ENCODE measurements at places on chromosomes 12 and 14.

DNA sequence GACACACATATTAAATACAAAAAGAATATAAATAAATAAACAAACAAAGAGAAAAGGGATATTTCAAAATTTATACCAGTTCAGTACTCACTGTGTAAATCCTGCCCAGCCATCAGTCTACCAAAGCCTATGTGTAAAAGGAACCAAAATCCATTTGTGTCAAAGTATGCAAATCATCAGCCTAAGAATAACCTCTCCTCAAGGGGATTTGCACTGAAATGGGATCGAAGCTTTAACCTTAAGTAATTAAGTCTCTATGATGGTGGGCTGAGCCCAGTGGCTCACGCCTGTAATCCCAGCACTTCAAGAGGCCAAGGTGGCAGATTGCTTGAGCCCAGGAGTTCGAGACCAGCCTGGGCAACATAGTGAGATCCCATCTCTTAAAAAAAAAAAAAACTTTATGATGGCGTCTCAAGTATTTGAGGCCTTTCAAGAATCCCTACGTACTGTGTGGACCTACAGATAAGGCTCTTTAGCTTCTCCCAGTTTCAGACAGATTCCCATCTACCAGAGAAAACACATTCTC lies 57.8 kb upstream of the METAP2 start:
- no peak for DNase-seq

DNA sequence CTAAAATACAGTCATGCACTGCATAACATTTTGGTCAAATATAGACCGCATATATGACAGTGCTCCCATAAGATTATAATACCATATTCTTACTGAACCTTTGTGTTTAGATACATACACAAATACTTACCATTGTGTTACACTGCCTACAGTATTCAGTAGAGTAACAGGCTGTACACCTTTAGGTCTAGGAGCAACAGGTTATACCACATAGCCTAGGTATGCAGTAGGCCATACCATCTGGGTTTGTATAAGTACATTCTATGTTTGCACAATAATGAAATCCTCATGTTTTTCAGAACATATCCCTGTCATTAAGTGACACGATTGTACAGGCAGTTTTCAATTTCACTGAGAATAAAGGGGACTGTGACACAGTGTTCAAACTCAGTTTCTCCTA lies 22.3 kb downstream of the KDM5A start:
- no peak for DNase-seq

DNA sequence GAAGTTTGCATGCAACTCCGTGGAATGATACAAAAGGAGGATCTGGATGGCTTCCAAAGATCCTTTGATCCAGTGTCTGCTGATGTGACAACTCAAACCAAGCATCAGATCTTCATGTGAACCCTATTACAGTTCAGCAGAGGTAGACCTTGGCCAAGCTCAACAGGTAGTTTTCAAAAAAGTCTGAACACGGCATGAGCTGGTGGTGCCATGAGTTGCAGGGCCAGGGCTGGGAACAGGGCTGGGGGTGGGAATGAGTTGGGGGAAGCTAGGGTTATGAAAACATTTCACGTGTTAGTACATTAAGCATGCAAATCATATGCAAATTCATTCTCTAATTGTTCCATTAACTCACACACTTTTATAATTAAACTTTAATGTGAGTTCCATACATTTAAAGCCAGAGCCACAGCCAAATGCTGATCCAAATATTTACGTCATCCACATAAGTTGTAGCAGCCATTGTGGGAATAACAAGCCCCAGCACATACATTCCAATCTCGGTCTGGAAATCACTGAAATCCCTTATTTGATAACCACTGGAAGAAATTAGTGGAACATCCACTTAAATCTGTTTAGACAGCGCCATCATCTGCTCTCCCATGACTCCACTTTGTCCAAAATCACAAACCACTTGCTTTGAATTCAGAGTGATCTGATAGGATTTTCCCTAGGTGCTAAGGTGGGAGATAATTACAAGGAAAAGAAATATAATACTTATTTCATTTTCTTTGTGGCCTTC lies 158.5 kb downstream of the APAF1 start:
- DNase-seq, result no peak

DNA sequence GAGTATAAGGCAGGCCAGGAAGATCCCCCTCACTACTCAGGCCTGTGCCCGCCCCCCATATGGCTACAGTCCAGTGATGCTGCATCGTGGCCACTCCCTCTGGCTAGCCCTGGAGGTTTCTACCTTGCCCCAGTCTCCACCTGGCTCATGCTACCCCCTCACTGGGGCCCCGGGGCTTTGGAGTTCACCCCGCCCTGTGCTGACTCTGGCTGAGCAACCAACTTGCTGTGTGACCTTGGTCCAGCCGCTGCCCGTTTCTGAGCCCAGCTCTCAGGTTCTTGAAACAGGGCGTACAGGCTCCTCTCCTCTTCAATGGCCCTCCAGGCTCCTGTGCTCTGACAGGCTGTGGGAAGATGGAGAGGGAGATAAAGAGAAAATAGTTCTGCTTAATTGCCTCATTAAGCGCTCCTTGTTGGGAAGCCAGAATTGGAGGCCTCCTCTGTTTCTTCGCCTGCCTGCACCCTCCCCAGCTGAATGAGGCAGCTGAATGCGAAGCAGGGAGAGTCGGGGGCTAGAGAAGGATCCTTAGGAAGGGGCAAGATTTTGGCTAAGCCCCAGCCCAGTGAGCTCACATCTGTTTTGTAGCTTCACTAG lies 138.2 kb upstream of the NCOR2 start:
- DNase-seq, result no peak

DNA sequence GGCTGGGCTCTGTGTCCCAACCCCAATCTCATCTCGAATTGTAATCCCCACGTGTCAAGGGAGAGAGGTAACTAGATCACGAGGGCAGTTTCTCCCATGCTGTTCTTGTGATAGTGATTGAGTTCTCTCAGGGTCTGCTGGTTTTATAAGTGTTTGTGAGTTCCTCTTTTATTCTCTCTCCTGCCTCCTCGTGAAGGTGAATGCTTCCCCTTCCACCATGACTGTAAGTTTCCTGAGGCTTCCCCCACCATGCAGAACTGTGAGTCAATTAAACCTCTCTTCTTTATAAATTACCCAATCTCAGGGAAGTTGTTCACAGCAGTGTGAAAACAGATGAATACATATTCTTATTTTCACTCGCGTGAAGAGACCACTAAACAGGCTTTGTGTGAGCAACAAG lies 148.2 kb downstream of the TMEM30B start:
- no peak for DNase-seq

DNA sequence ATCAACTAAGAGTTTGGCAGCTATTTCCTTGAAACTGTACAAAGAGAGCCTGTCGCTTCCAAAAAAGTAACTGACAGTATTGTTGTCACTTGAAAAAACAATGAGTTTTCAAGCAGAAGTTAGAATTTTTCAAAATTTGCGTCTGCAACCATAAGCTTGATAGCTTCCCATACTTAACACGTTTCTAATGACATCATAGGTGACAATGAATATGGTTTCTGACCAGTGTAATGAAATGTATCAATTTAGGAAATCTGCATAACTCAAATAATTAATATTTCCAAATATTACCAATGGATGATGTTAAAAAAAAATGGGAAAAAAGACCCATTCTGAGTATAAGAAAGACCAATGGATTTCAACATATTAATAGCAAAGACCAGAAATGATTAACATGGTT lies 165.4 kb upstream of the CRY1 start:
- DNase-seq, result no peak

- DNase-seq, result no peak
Observed at GRCh38 chr14:68783408-68784225, 9.2 kb downstream of the ZFP36L1 start.

DNA sequence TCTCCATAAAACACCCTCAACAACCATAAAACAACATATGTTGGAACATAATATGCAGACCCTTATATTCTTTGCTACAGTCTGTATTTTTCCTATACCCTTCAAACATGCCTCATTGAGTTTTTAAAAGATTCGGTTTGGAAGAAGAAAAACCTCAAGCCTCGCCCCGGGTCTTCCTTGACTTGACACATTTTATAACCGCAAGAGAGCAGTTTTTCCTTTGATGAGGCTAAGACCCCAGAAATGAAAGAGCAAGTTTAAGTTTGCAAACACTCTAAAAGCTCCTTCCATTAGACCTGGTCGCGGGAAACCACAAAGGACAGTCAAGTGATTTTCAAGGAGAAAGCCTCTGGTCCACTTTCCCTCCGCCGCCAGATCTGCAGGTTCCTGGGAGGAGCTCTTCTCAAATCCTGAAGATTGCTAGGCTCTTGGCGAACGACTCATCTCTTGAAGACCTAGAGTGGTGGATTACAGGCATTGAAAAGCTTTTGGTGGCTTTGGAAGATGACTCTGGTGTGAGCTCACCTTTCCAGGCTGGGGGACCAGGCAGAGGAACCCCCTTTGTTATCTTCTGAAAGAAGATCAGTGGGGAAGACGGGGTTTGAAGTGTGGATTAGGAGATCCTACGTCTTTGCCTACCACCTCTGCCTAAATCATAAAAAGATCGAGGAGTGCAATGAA lies at the start of gene ASCL4:
Gene ASCL4, plus strand, starts transcription at position 356 of the 681 bp plus-strand sequence. CDS start 515 bp downstream, outside the sequence.
- DNase-seq, result no peak

DNA sequence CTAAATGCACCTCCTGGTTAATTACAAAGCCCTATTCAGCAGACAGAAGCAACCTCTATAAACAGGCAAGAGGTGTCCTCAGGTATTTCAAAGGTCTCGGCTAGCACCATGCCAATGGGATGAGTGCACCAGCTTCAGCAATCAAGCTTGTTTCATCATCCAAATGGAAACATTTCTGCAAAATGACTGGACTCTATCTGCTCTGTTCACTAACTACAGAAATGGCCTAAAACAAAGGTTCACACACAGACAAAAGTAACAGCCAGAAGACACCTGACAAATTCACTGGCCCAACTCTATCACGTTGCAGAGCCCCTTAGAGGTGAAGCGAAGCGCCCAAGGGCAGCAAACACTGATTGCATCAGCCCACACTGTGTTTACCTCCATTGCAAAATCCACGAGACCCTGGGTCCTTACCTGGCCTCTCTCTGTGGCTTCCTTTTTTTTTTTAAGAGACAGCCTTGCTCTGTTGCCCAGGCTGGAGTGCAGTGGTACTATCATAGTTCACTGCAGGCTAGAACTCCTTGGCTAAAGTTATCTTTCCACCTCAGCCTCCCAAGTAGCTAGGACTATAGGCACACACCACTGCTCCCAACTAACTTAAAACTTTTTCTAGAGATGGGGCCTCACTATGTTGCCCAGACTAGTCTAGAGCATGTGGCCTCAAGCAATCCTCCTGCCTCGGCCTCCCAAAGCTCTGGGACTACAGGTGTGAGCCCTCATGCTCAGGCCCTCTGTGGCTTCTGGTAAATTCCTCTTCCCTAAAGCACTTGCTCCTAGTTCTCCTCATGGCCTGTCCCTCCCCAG lies 8.5 kb upstream of the SYNE3 start:
- no peak for DNase-seq

DNA sequence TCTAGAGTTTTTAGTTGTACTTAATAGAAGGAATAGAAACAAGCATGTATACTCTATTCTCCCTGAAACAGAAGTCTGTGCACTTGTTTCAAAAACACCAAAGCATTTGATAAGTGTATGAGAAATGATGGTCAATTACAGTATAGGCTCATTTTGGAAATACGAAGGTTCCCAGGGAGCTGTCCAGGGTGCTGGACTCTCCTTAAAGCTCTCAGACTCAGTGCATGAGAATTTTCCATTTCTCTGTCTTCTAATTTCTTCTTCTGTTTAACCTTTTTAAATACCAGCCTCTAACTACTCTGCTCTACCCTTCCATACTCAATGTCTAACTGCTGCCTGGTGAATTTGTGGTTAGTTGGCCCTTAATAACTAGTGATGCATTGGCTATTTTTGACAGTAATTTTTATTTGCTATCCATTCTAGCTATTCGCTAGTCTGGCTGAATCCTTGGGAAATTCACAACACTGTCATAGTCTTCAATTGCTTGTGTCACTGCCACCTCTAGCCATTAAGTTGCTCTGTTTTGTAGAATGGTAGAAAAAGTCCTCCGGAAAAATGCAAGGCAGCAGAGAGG lies 229.2 kb downstream of the NRXN3 start:
- DNase-seq, result no peak

GRCh38 chr12:89179983-89180382 lies 172.3 kb downstream of the DUSP6 start:
- no peak for DNase-seq

DNA sequence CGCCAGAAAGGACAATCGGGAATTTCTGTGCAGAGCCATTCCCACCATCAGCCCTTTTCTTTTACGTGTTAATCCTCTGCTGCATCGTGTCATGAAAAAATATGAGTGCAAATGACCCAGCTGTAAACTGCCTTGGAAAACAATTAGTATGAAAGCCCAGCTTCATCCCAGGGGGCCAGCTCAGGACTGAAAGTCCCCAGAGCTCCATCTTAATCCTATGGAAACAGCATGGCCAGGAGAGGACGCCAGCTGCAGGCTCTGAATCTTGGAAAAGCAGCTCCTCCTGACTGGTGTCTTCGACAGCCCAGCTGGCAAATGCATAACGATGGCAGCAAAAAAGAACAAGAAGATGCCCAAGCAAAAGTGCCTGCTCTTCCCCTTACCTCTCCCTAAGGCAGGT lies 191.5 kb downstream of the NTF3 start:
- no peak for DNase-seq

- no peak for DNase-seq
Observed at GRCh38 chr14:83975841-83976770, 1553.8 kb upstream of the FLRT2 start.

DNA sequence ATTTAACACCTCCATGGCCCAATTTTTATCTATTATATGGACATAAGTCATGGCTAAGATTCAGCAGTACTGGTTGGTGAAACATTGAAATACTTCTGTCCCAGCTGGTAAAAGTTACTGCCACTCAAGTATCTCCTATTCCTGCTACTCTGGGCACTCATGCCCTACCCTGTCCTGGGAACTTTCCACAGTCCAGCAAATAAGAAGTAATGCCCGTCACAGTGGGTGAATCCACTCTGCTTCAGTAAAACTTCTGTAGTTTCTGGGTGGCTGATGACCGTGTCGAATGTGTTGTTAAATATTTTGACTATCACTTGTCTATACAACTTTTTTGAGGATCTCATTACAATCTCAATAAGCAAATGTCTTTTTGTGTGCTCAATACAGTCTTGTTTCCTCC lies 209.3 kb upstream of the IGF1 start:
- no peak for DNase-seq

- DNase-seq, result no peak
Observed at GRCh38 chr14:60819575-60819974, 85.0 kb downstream of the MNAT1 start.

DNA sequence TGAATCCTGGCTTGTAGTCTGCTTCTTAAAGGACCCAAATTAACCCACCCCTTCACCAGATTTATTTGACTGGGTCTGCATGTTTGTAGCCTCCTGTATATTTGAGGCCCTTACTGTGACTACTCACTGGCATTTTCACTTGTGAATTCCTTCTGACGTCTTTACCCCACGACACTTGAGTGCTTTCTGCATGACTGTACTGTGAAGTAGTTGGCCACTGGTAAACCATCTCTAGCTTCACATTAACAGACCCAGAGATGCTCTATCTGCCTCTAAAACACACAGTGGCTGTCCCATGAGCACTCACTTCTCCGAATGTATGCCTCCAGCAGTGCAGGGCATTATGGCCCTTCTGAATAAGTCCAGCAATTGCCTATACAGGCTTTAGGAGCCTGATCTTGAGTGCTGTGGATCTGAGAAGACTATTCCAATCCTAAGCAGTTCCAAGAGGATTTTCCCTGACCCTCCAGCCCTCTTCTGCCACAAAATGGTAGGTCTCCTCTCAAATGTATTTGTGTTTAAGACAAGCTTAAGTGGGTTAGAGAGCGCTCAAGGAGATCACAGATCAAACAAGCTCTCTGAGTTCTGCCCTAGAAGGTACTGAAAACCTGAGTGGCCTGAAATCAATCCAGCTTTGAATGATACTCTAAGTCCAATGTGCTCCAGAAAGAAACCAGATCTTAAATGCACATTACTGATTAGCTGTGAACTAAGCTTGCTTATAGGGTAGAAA lies 534.7 kb downstream of the RPS29 start:
- DNase-seq, result no peak

All from stimulated activated CD4-positive, alpha-beta T cell treated with anti-CD3 and anti-CD28 coated beads, Interleukin-15, amount 100 ng/mL, for 1 hour (primary cell).